ENCODE measurements at places on chromosomes 5 and 9.

GRCh38 chr5:135880278-135880677 is 15.4 kb downstream of the IL9 start:
- no peak for DNase-seq

DNA sequence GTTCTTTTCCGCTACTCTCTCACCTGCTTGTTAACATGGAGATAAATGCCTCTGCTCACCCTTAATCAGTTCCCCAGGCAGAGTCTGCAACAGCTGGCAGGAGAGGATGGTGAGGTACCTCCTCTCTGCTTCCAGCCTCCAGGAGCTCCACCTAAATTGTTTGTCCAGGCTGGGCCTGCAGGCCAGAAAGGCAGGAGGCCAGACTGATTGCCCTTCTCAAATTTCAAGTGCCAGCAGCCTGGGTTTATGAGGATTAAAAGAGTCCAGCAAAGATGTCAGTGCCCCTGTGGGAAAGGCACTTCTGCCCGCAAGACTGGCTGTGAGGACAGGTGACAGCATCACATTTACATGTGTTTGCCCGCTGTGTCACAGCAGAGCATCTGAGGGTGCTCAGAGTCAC is 19.8 kb downstream of the CORO2A start:
- no peak for DNase-seq

DNA sequence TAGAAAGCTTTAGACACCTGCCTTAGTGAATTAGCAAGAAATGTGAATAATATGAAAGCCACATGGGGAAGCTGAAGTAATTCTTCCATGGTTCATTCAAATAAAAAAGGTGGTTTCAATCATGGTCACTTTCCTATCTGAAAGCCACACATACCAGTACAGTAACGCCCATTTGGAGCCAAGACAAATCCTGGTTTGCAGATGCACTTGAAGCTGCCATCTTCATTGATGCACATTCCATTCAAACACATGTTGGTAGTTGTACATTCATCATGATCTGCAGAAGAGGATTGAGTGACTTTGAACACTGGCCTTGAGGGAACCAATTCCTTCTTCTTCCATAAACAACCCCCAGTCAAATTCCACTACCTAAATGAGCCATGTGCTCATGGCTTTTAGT is 161.5 kb downstream of the FBN2 start:
- no peak for DNase-seq

DNA sequence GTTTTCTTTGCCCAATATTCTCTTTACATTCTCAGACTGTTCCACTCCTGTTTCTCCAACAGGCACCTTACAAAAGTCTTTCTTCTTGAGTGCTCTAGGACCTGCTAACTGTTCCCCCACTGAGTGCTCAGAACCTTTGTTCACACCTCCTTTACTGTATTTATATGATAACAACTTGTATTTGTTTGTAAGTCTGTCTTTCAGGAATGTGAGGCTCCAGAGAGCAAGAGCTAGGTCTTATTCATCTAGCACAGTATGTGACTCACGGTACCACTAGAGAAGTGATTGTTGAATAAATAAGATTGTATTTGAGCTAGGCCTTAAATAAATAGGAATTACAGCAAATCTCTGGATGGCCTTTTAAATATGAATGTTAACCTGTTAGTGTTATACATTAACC is 42.5 kb upstream of the MYOT start:
- DNase-seq, result no peak

- DNase-seq, result peak; percentile 11
Observed at GRCh38 chr9:114029311-114030170, 48.6 kb downstream of the AMBP start.

DNA sequence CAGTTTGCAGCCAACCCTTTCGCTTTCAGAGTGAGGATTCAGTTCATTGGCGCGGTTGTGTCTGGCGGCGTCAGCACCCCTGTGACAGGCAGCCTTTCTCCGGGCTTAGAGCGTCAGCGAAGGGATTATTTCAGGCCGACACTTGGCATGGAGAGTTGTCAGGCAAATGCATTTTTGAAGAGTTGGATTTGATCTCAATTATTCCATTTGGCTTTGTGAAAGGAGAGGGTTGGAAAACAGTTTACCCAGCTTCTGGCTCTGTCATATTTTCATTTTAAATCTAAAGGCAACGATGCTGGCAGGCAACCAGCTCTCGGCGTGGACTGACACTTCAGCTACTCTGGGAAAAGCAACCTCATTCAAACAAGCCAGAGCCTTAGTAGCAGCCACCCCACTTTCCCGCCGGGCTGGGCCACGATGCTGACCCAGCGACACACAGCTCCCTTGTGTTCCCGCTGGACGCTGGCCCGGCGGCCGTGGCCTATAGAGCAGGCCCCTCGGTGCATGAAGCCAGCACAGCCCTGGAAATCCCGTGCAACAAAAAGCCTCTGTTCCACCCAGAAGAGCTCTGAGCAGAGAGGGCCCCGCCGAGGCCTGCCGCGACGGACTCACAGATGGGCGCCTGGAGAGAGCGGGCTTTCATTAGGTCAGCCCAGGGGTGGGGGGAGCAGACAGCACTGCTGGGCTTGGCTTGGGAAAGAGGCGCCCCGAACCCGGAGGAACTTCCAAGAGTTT is 28.9 kb upstream of the LPCAT1 start:
- no peak for DNase-seq

DNA sequence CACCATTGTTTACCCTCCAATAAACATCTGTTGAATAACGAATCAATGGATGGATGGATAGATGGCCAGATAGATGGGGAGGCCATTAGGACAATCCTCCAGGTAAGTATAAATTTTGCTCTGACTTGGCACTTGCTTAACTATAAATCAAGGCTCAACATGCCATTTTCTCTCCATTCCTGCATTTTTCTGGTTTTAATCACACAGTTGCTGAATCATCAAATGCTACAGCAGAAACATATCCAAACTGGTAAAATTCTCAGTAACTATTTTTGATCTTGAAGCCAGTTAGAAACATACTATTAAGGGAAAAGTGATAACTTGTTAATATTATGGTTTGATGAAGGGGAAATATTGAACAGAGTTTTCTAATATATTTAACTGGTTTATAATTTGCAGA is 71.5 kb upstream of the MTAP start:
- no peak for DNase-seq

DNA sequence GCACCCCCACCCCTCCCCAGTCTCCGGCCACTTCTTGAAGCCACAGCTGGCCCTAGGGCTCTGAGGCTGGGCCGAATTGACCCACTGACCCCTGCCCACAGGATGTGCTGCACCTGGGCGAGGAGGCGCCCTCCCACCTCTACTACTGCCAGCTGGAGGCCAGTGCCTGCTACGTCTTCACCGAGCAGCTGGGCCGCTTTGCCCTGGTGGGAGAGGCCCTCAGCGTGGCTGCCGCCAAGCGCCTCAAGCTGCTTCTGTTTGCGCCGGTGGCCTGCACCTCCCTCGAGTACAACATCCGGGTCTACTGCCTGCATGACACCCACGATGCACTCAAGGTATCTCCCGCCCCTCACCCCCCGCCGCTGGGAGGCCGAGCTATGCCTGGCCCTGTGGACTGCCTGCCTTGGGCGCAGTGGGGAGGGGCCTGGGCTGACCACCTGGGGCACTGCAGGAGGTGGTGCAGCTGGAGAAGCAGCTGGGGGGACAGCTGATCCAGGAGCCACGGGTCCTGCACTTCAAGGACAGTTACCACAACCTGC is 21.3 kb downstream of the HK3 start:
- DNase-seq, result peak; percentile 74

DNA sequence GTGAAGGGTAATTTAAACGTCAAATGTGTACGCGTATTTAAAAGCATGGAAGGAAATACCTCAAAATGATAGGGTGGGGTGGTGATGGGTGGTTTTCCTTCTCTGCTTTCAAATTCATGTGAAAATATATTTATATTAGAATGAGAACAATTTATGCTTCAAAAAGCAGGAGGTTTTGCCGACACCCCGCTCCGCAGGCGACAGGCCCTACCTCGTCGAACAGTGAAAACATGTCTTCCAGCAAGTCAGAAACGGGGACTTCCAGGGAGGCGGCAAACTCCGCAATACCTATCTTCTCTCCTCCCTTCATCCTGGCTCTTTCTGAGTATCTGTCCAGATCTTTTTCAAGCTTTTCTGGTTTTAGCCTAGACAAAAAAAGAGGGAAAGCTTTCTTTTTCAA is 28.5 kb upstream of the SLC6A3 start:
- DNase-seq, result no peak

DNA sequence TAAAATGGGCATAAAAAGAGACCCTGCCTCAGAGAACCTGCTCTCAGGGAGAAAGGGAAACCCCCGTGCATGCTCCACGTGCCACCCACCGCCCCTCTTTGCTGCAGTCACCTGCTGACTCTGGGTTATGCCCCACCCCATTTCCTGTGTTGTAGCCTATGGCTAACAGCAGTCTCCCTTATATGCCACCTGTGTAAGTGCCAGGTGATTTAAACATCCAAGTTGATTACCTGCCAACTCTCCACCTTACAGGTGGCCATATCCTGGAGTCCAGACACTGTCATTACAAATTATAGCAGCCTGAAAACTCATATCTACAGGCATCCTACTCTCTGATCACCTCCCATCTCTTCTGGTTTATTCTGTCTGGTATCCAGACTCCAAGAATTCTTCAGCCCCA is 242.6 kb downstream of the HSPA4 start:
- DNase-seq, result no peak

GRCh38 chr5:172574871-172575223 is 66.2 kb upstream of the NEURL1B start:
- DNase-seq, result no peak

DNA sequence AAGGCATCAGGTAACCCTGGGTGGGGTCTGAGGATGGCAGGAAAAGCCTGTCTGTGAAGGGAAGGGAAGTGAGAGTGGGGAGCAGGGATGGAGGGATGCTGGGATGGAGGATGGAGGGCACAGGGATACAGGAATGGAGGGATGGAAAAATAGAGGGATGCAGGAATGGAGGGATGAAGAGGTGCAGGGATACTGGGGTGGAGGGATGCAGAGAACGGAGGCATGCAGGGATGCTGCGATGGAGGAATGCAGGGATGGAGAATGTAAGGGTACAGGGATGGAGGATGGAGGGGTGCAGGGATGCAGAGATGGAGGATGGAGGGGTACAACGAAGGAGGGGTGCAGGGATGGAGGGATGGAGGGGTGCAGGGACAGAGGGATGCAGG is 9.1 kb downstream of the PTGES2 start:
- DNase-seq, result no peak

GRCh38 chr9:6272229-6272598 is 56.0 kb upstream of the TPD52L3 start:
- DNase-seq, result no peak

DNA sequence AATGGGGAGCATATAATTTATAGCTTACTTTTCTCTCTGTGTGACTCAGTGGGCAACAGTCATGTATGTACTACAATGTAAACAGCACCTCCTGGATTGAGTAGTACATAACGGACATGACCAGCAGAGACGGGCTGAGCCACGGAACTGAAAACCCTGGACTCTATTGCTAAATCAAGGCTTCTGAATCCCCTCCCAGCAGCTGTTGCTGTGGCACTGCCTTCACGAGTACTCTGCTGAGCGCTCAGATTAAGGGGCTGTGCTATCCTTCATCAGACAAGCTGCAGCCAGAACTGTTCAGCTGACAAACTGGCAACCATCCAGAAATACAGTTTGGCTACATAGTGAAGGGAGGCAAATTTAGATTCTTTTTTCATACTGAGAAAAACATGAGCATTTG is 131.3 kb upstream of the CCDC180 start:
- no peak for DNase-seq

DNA sequence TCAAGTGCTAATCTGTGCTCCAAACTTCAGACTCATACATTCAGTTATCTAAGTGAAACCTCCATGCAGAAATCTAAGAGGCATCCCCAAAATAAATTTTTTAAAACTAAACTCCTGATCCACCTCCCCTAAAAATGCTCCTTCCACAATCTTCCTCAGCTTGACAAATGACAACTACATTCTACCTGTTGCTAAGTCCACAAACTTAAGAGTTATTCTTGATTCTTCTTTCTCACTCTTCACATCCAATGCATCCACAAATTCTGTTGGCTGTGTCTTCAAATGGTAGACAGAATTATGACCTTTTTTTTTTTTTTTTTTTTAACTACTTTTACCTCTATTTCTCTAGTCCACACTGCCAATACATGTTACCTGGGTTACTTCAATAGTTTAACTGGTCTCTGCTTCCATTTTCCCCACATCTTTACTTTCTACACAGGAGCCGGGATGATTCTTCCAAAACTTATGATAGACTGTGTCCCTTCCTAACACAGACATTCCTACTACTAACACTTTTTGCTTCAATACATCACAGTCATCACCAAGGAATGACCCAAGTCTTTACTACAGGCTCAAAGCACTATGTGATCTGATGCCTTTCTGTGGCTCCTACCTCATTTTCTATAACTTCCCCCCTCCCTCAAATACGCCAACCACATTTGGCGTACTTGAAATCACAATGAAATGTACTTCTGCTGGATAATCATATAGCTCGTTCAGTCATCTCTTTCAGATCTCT is 143.6 kb downstream of the PDE4D start:
- DNase-seq, result no peak

DNA sequence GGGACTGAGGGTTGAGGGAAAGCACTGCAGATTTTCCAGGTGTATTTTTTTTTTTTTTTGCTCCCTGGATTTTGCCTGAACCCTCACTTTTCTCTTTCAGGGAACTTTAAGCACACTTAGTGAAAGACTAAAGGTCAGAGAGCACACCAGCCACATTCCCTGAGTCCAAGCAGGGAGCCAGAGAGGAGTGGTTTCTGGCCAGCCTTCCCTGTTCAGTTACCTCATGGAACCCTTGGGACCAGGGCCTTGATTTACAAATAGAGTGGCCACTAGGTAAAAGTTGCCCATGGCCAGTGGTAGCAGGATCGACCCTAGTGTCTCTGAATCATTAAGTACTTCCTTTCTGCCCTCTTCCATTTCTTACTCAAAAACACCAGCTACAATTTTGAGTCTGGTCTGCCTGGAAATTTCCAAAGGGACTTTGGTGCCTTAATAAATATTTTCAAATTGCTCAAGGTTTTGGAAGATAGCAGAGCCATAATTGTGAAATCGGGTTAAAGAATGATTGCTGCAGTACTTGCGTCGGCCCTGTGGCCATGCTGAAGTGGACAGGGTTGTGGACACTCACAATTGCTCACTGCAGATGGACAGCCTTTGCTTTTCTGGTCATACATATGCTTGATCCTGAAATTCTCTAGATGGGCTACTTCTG is 14.5 kb downstream of the PALM2AKAP2 start:
- no peak for DNase-seq

DNA sequence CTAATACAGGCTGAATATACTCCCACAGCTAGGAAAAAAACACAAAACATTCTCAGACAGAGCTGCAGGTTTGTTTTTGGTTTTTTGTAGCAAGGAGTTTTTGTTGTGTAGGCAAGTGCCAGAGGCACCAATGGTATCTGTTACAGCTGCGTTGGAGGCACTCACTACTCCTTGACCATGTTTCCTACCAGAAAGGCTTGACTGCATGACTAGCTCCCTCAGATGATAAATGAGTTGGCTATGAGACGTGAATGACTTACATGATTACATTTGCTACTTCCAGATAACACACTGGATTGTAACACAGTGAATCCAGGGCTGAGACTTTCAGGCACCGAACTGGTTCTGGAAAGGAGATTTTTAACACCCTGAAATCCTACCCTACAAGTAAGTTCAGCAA is 18.8 kb downstream of the GZMK start:
- DNase-seq, result no peak
